Astrocyte (in vitro differentiated cells and primary cell): ENCODE measurements at places on chromosomes 5 and 9.

DNA sequence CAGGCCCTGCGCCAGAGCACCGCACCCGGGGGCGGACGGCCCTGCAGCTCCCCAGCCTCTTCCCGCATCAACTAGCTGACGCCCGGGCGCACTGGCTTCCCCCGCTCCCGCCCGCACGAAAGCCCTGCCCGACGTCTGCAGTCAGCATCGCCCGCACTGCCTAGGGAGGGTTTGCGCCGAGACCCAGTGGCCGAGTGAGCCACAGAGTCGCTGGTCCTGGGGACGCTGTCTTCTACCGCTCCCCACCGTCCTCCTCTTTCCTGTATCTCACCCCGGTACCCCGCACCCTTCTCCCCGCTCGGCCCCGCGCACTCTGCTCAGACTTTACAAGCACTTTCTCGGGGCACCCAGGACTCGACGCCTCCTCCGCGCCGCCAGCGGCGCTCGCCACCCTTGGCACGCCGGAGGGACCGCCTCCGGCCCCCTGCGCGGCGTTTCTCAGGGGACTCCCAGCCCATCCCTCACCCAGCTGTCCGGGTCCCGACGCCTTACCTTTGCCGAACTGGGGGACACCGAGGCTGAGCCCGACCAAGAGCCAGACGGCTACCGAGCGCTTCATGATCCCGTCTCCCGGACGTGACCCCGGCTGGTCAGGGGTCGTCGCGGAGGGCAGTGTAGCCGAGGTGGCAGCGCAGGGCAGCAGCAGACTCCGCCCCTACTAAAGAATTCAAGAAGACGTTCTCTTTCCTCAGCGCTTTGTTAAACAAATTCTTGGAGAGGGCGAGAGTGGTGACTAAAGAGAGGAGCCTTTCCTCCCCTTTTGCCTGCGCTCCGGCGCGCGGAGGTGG lies 670 bp downstream of the EDIL3 start:
- DNase-seq: peak; percentile 60

DNA sequence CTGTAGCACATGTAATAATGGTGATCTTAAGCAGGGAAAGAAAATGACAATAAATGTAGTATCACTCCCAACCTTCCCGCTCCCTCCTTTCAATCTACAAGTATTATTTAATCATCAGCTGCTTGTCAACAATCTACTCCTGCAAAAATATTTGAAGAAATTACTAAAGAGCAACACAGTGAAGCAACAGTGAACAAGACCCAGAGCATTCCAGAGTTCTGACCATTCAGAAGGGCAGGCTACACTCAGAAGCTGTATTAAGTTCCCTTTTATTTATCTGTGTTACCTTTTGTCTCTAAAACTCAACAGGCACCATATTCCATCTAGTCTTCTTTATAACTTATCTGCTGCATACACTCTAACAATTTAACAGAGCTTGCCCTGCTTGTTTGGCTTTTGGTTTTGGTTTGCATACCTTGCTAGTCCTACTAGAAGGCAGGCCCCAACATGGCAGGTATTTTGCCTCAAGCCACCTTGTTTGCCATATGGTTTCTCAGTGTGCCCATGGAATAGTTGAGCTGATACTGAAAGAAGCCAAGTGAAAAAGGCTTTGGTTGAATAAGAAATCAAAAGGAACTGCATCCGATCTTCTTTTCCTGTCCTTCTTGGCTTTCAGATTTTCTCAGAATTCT lies 253.9 kb downstream of the CEMIP2 start:
- DNase-seq: no peak

DNA sequence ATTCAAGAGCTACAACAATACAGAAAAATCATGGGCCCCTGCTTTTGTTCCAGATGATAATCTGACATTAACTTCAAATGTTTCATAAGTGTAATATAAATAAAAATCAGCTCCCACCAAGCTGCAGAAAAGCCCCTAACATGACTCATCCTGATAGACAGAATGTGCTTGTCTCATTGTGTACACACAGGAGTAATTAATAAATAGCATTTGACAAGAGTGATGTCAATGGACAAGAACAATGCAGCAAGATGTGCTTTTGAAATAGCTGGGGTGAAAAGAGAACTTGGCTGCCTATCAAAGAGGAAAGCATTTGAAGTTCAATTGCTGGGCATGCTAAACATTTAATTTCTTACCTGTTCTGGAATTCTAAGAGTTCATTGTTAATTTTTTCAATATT lies 79.2 kb downstream of the DNAH5 start:
- no peak for DNase-seq

- no peak for DNase-seq
Observed at GRCh38 chr9:9536523-9536922, 1076.3 kb downstream of the PTPRD start.

DNA sequence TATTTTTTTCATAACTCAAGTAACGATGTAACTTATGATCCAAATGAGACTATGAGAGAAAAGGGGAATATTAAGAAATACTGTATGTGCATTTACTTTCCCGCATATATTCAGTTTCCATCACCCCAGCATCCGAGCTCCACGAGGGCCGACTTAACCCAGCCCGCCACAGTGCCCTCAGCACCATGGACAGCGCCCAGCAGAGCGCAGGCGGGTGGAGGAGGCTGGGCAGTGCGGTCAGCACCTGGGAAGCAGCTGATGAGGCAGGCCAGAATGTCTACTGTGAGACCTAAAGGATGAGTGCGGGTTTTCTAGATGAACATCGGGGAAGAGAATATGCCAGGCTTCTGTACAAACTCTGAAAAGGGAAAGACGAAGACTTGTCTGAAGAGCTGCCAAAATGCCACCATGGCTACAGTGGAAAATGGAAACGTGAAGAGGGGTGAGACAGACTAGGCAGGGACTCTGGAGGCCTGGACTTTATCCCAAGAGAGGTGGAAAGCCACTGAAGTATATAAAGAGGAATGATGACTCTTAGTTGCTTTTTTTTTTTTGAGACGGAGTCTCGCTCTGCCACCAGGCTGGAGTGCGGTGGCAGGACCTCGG lies 34.5 kb upstream of the MED27 start:
- DNase-seq: peak; percentile 46

- no peak for DNase-seq
Observed at GRCh38 chr5:66273121-66273520, 129.0 kb downstream of the SREK1 start.

- DNase-seq: peak; percentile 95
Observed at GRCh38 chr5:53253421-53253871, 143.9 kb upstream of the MOCS2 start.

- DNase-seq: peak; percentile 38
Observed at GRCh38 chr9:35826071-35826701, 2.3 kb downstream of the FAM221B start.

GRCh38 chr9:134791009-134791408 lies 89.6 kb upstream of the FCN2 start:
- no peak for DNase-seq

- no peak for DNase-seq
Observed at GRCh38 chr5:128317481-128317880, 220.6 kb downstream of the FBN2 start.

DNA sequence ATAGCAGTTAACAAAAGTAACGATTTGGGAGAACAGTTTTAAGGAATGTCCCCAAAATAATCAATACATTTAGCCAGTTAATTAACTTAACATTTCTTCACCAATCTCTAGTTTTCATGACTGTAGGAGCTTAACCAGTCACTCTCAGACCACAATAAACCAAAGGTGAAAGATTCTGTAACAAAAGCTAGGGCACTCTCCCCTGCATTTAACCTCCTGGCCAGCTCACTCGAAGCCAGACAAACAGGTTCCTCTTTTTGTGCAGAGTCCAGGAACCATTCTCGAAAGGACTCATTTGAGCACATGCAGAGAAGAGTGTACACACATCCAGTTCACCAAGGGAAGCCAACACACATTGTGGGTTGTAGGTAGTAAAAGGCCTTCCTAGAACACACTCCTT lies 6.5 kb downstream of the IL7R start:
- no peak for DNase-seq

GRCh38 chr5:147037515-147038205 lies 159.1 kb upstream of the PPP2R2B start:
- peak; percentile 91 for DNase-seq

DNA sequence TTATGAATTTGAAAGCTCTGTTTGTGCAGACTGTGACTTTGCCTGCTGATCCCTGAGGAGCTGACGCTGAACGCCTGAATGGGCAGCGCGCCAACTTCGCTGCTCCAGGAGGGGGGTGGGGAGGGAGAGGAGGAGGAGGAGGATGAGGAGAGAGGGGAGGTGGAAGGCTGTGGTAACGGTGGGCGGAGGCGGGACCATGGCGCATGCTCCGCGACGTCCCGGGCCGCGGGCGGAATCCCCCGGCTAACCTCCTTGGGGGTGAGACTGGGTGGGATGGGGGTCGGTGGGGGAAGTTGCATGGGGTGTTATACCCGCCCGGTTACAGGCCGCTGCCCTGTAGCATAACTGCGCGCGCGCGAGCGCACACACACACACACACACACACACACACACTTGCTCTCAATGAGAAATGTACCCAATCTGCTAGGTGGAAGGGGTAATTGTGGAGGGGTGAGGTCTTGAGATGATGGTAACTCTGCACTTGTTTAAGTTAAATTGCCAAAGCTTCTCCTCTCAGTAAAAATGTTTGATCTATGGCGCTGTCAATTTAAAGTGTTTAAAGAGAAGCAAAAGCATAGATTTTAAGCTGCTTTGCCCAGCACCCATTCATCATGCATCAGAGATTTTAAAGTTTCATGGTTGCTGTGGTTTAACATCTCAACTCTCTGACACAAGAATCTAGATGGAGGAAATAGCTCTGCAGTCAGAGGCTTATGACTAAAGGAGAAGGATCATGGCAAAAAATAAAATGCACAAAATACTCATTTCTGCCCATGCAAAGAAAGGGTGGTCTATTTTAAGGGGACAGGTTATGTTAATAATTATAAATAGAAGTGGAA lies 76.6 kb upstream of the TBCA start:
- DNase-seq: peak; percentile 80
